ENCODE measurements at places on chromosomes 7 and 10.

DNA sequence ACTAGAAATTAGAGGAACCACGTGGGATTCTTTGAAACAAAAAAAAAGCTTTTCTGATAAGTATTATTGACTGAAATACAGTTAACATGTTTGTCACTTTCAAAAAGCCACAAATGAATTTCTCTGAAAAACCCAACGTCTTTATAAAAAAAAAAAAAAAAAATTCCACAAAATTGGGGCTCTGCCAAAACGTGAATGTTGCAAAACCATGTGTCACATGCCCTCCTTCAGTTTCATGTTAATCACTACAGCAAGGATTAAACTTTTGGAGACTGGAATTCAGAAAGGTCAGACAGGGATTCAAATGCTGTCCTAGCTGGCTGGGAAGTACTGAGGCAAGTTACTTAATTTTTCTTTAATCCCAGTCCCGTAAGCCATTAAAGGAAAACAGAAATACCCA lies 278.0 kb upstream of the KLF14 start:
- DNase-seq, result peak; percentile 58

- DNase-seq, result no peak
These were observed 8.0 kb downstream of the SAR1A start for GRCh38 chr10:70162151-70162891.

- no peak for DNase-seq
These were observed 513.0 kb upstream of the ANKRD30A start for GRCh38 chr10:36612436-36612835.

GRCh38 chr10:33248638-33249037 lies 85.8 kb downstream of the NRP1 start:
- DNase-seq, result peak; percentile 59

GRCh38 chr7:85805249-85805648 lies 618.4 kb upstream of the SEMA3D start:
- no peak for DNase-seq

DNA sequence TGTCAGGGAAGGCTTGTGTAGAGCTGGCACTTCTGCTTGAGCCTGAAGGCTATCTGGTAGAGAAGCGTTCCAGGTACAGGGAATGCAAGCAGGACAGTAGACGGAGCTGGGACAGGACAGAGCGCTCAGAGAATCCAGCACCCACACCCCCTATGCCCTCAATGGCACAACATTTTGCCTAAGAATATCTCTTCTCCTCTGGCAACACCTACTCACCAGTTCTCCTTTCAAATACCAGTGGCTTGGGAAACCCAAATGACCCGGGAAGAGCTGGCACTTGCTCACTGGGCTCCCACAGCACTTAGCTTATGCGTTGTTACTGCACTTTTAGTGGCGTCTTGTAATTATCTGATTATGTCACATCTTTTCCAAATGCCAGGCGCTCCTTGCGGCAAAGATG lies 118.6 kb downstream of the RNF216 start:
- no peak for DNase-seq

- no peak for DNase-seq
These were observed 20.0 kb downstream of the ARHGAP21 start for GRCh38 chr10:24703700-24704099.

DNA sequence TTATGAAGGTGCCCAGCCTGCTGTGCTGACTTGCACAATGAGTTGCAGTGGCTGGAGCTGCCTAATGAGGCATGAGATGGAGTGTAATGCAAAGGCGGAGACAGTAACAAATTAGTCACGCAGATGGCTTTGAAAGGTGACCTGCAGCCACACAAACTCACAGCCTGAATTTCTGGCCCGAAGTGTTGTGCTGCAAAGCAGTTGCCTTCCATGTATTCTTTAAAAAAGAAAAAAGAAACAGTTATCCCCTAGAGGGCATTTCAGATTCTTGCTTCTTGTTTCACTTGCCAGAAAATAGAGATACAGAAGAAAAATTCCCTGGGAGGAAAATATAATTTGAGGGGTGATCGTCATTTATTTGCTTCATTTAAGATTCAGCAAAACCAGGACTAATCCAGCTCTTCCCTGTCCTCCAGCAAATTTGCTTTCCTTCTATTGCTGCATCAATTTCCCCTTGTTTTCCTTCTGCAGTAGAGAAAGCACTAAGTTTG lies 239.9 kb downstream of the ADRA2A start:
- DNase-seq, result no peak

GRCh38 chr7:116786791-116787443 lies 75.5 kb upstream of the CAPZA2 start:
- no peak for DNase-seq

- no peak for DNase-seq
These were observed 3.9 kb downstream of the C10orf62 start for GRCh38 chr10:97593421-97593820.

DNA sequence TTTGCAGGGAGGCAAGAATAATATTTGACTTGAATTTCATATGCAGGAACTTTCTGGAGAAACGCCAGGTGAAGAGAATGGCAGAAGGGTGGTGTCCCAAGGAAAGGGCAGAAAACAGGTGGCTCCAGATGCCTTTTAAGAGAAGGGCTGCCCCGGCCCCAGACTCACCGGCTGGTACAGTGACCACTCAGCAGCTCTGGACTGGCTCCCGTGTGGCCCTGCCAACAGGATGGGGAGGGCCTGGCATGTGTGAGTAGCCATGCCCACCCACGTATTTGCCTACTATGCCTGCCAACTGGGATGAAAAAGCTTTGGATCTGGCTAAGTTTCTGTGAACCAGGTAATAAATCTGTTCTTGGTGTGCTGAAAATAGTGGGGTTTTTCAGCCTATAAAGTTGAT lies 159.5 kb downstream of the PRKAG2 start:
- no peak for DNase-seq

DNA sequence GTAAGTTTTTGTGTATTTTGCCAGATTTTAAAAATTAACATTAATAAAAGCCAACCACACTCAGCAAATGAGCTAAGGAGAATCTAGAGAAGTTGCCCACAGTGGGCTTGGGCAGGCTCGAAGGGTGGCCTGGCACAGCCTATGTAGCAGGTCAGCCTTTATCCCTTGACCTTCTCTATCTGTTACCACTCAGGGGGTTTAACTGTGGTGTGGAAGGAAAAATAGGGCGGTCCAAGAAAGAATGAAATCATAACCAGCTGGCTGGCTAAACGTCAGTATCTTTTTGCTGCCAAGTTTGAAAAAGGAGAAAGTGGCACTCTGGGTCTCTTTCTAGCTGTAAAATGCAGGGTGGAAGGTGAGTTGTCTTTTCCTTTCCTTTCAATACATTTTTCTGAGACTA lies 130.3 kb upstream of the ASAH2 start:
- no peak for DNase-seq

Data from CD8-positive, alpha-beta memory T cell (primary cell).